Upper lobe of left lung (tissue), 6 donors: ENCODE measurements at places on chromosomes 5 and 9. TPM values are rescaled to one million over a fixed set of nuclear protein-coding genes. Genes with fewer than 3 reads are reported as not detected.
A peak's percentile ranks its signal among the peaks of the same experiment; 100 is the strongest.

PDCD1LG2 gene
- 3.0 TPM for total RNA-seq

ELL2 gene
- total RNA-seq: 52.2 TPM

SMIM27 gene
- total RNA-seq: 14.4 TPM

KIF24 gene
- total RNA-seq: 1.6 TPM

APBA1 gene
- total RNA-seq: 3.1 TPM

PROB1 gene
- total RNA-seq: 0.92 TPM

CDC14B gene
- 12.8 TPM for total RNA-seq

PCDHA6 gene
- total RNA-seq: 2.1 TPM

C5orf34 gene
- 0.79 TPM for total RNA-seq

CTNND2 gene
- 1.1 TPM for total RNA-seq

OLFML2A gene
- 35.6 TPM for total RNA-seq

BRD9 gene
- total RNA-seq: 160 TPM

PCDHGB4 gene
- 6.5 TPM for total RNA-seq

INSYN2B gene
- total RNA-seq: not detected

CAMK4 gene
- total RNA-seq: 2.2 TPM

DNA sequence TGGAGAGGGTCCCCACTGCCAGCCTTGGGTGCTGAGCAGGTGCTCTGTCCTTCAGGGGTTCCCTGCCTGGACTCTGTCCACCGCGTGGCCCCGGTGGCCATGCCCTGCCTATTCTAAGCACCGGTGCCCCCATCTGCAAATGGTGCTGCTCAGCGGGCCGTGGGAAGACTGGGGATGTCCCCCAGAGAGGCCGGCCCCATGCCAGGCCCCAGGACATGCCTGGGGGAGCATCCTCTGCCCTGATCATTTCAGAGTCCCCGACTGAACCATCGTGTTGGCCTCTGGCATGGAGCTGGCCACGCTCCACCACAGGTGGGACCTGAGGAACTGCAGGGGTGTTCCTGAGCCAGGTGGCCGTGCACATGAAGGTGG lies 64.7 kb downstream of the RXRA start:
- no peaks in the 10 kb centered on the region for H3K36me3 ChIP-seq
- H3K27ac ChIP-seq: peak overlapping the region; percentile 65
- H3K4me3 ChIP-seq: no peak overlapping the region
- H3K4me1 ChIP-seq: peaks cover 76% of the 10 kb centered on the region
- DNase-seq: no peak

DNA sequence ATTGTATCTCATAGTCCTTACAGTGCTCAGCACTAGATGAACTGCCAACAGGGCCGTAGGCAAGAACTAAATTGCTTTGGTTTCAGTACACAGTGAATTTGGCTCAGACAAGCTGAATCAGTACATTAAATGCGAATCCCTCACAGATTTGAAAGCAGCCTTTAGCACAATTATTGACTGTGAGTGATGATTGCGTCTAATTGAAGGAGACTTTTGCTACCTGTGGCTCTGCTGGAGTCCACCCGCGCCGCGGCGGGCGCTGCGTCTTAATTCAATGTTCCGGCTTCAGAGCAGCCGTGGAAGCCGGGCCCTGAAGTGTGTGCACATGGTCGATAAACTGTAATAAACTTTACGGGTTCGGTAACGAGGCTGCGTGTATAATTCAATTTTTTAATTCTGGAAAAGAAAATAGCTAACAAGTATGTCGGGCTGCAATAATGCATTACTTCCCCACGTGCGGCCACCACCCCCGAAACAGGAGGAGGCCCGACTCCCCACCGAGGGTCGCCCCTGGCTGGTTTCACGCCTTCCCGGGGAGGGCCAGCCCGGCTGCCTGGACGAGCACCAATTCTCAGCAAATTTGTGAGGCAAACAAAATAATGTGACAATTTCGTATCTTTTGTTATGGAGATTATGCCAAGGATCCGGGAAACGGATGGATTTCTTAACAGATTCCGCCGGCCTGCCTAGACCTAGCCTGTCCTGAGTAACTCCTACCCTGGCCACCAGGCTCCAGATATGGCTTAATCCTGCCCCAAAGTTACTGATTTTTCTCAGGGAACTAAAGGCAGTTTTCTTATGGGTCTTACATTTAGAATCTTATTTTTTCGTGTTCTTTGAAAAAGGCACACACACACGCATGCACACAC lies 269.4 kb upstream of the IRX1 start:
- no peak for DNase-seq
- no peak overlapping the region for H3K4me3 ChIP-seq
- no peak overlapping the region for H3K27ac ChIP-seq
- no peaks in the 10 kb centered on the region for H3K4me1 ChIP-seq
- no peaks in the 10 kb centered on the region for H3K36me3 ChIP-seq
- no peaks in the 10 kb centered on the region for H3K27me3 ChIP-seq

- H3K27ac ChIP-seq: no peak overlapping the region
- H3K4me1 ChIP-seq: no peaks in the 10 kb centered on the region
- H3K36me3 ChIP-seq: no peaks in the 10 kb centered on the region
- no peaks in the 10 kb centered on the region for H3K27me3 ChIP-seq
- H3K4me3 ChIP-seq: no peak overlapping the region
Measured at GRCh38 chr9:27861887-27862286, 288.6 kb upstream of the C9orf72 start.

DNA sequence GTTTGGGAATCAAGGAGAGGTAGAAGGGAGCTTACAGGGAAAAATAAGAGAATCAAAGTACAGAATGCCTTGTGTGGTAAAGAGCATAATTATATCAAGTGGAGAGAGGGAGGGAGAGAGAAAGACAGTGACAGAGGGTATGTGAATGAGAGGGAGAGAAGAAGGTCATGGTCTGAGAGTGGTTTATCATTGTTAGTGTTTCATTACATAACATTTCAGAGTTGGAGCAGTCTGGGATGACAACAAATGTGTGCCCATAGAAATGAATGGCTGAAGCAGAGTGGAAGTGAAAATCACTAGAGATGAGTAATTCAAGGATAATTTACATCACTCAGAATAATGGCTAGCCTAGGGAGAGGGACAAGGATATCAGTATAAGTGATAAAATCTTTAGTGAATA lies 799.2 kb downstream of the TLE1 start:
- no peaks in the 10 kb centered on the region for H3K27me3 ChIP-seq
- no peaks in the 10 kb centered on the region for H3K4me1 ChIP-seq
- H3K27ac ChIP-seq: no peak overlapping the region

GRCh38 chr9:73869264-73869663 lies 627.9 kb upstream of the RORB start:
- no peaks in the 10 kb centered on the region for H3K27me3 ChIP-seq
- H3K4me1 ChIP-seq: no peaks in the 10 kb centered on the region
- H3K36me3 ChIP-seq: no peaks in the 10 kb centered on the region
- H3K4me3 ChIP-seq: no peak overlapping the region
- DNase-seq: no peak
- no peak overlapping the region for H3K27ac ChIP-seq

- no peak overlapping the region for H3K4me3 ChIP-seq
- no peaks in the 10 kb centered on the region for H3K4me1 ChIP-seq
- H3K27ac ChIP-seq: no peak overlapping the region
- H3K36me3 ChIP-seq: no peaks in the 10 kb centered on the region
- no peak for DNase-seq
- H3K27me3 ChIP-seq: no peaks in the 10 kb centered on the region
Measured at GRCh38 chr5:152900332-152900731, 495.3 kb upstream of the NMUR2 start.

DNA sequence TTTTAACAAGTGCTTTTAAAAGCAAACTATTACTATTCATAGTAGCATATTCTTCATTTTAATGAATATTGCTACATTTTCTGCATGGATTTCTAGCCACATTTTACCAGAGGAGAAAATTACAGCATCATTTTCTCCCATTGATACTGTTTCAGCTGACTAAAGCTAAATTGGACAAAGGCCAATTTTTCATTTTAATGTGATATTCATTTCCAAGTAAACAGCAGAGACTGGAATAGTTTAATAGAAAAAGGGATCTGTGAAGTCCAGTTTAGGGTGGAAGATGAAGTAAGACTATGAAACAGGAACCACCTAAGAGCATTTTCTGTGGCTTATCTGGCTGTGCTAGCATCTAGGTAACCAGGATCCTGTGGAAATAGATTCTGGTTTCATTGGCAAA lies 128.1 kb downstream of the GIN1 start:
- no peak overlapping the region for H3K27ac ChIP-seq
- H3K4me1 ChIP-seq: no peaks in the 10 kb centered on the region
- H3K27me3 ChIP-seq: no peaks in the 10 kb centered on the region
- no peak overlapping the region for H3K4me3 ChIP-seq
- DNase-seq: no peak

GRCh38 chr9:1429297-1429696 lies 379.1 kb downstream of the DMRT2 start:
- H3K27ac ChIP-seq: no peak overlapping the region
- H3K36me3 ChIP-seq: no peaks in the 10 kb centered on the region
- H3K4me1 ChIP-seq: no peaks in the 10 kb centered on the region
- DNase-seq: no peak
- no peaks in the 10 kb centered on the region for H3K27me3 ChIP-seq
- H3K4me3 ChIP-seq: no peak overlapping the region

GRCh38 chr5:126808521-126808988 lies 31.6 kb downstream of the LMNB1 start:
- no peaks in the 10 kb centered on the region for H3K27me3 ChIP-seq
- H3K4me3 ChIP-seq: no peak overlapping the region
- peaks cover 4% of the 10 kb centered on the region for H3K4me1 ChIP-seq
- H3K36me3 ChIP-seq: no peaks in the 10 kb centered on the region
- peak overlapping the region; percentile 64 for H3K27ac ChIP-seq

DNA sequence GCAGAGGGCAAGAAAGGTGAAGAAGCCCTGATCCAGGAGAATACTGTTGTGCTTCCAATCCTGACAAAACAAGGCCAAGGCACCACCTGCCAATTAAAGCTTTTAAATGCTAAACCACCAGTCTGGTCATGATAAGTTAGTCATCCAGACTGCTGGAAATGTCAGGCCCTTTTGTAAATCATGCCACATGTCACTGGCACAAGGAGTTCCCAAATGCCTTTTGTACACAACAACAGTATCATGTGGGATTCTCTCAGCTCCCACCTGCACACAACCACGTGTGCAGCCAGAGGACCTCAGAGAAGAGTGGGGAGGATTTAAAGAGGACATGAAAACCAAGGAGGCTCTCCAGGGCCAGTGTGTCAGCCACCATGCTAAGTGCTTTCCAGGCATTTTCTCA lies 99.3 kb downstream of the CDK5RAP2 start:
- H3K36me3 ChIP-seq: peaks cover 11% of the 10 kb centered on the region
- H3K4me1 ChIP-seq: peaks cover 22% of the 10 kb centered on the region
- no peak overlapping the region for H3K27ac ChIP-seq
- DNase-seq: no peak
- no peak overlapping the region for H3K4me3 ChIP-seq
- H3K27me3 ChIP-seq: no peaks in the 10 kb centered on the region

GRCh38 chr9:129762985-129763926 lies 10.4 kb upstream of the PTGES start:
- no peak overlapping the region for H3K4me3 ChIP-seq
- H3K27me3 ChIP-seq: no peaks in the 10 kb centered on the region
- H3K4me1 ChIP-seq: peaks cover 22% of the 10 kb centered on the region
- no peak for DNase-seq
- H3K27ac ChIP-seq: peak overlapping the region; percentile 70

DNA sequence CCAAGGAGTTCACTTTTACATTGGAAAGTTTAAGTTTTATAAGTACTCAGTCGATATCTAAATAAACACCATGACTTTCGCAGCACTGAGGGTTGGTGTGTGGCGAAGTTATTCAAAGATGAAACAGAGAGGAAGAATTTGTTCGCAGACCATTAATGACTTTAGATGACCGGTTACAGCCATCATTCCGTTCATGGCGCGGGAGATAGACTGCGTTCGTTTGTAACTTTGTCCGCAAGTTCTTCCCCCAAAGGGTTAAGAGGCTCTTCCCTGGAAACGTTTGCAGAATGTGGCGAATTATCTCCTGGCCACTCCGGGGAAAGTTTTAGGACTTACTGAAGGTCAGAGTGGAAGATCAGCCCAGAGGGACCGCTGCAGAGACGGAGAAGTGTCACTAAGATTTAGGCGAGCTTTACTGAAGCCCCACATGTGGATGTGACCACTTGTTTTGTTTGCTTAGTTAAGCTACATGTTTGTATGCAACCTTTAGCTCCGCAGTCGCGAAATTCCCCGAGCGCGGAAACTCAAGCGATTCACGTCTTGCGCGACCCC lies 2.2 kb upstream of the FOXD1 start:
- H3K4me3 ChIP-seq: no peak overlapping the region
- H3K27ac ChIP-seq: no peak overlapping the region
- H3K27me3 ChIP-seq: peaks cover 68% of the 10 kb centered on the region
- H3K36me3 ChIP-seq: no peaks in the 10 kb centered on the region

- H3K27me3 ChIP-seq: no peaks in the 10 kb centered on the region
- no peak overlapping the region for H3K4me3 ChIP-seq
- no peak for DNase-seq
- no peaks in the 10 kb centered on the region for H3K36me3 ChIP-seq
- no peak overlapping the region for H3K27ac ChIP-seq
Measured at GRCh38 chr5:81773574-81773973, 22.7 kb upstream of the SSBP2 start.
